ENCODE measurements at places on chromosomes 6 and 20.

GRCh38 chr20:43155366-43156100, 34.2 kb downstream of the PTPRT start:
- DNase-seq: no peak

- DNase-seq: no peak
These were observed 101.4 kb downstream of the SOBP start for GRCh38 chr6:107591346-107591745.

- no peak for DNase-seq
These were observed 104.4 kb downstream of the RNASET2 start for GRCh38 chr6:166851911-166852310.

- DNase-seq: no peak
These were observed 320.7 kb downstream of the CBLN4 start for GRCh38 chr20:55684578-55684977.

DNA sequence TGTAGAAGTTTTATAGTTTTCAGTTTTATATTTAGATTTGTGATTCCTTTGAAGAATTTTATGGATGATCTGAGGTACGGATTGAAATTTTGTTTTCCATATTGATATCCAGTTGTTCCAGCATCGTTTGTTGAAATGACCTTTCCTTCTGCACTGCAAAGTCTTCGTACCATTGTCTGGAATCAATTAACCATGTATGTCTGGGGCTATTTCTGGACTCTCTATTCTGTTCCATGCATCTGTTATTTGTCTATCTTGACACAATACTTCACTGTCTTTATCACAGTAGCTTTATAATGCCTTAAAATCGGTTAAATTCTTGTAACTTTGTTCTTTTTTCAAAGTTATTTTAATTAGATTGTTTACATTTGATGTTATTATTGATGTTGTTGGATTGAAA, 154.9 kb downstream of the FARS2 start:
- DNase-seq: no peak

- DNase-seq: no peak
These were observed 273.9 kb upstream of the TAB2 start for GRCh38 chr6:149043476-149044130.

GRCh38 chr6:33213166-33213988, 5.1 kb downstream of the RING1 start:
- DNase-seq: no peak

GRCh38 chr20:62721511-62722370, 13.1 kb downstream of the NTSR1 start:
- no peak for DNase-seq

DNA sequence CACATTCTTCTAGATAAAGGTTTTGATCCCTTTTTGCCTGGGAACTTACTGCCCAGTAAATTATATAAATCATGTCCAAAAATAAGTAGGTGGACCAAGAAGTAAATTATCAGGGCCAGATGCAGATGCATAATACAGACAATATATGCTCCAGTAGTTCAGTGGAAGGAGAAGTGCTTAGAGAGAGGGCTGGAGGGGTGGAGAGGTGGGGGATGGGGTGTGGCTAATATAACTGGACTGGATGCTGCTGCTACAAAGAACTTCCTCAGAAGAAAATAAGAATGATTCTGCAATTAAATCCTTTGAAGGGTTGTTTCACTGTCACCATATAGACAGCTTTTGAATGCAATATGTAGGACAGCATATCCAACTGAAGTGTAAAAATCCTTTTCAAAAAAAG, 14.8 kb upstream of the TFAP2D start:
- DNase-seq: no peak

DNA sequence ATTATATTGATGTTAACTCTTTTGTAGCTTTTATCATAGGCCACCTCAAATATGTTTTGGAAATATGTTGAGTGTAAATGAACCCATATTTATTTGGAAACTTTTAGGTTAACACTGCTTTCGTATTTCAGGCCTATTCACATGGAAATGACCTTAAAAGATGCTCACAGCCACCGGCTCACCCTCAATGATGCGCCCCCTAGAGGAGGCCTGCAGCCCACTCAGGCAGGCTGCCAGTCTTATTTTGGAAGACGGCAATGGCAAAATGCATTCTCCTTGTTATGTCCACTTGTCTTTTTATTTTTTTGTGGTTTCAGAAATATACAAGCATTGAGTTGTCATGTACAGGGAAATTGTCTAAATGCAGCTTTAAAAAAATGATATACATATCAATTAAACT, 869.7 kb downstream of the PHF3 start:
- no peak for DNase-seq

DNA sequence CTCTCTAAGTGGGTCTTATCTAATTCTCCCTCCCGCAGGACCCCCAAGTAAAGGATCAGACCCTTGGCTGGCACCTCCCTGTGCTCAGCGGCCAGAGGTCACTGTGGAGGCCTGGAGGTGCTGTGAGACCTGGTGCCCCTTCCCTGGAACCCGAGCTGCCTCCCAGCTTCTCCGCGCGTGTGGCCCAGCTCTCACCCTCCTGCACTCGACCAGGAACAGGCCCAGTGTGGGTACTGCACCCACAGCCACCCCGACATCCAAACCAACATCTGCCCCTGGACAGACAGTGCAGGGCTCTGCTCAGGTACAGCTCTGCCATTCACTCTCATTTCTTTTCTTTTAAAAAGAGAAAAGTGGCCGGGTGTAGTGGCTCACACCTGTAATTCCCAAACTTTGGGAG, 42.4 kb downstream of the TMEM242 start:
- no peak for DNase-seq

DNA sequence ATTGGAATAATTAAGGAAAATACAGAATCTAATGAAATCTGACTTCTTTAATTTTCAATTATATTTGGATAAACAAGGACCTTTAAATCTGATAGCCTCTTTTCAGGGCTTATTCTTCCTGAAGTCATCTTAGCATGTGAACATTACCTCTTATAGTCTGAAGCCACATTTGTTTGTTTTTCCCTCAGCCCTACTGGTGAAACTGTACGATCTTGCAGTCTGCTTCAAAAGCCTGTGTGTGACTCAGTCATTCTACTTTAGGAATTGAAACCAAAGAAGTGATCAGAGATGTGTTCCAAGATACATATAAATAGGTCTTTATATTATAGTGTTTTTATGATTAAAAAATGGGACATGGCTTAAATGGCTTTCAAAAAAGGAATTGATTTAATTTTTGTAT, 67.5 kb downstream of the MACROD2 start:
- no peak for DNase-seq

DNA sequence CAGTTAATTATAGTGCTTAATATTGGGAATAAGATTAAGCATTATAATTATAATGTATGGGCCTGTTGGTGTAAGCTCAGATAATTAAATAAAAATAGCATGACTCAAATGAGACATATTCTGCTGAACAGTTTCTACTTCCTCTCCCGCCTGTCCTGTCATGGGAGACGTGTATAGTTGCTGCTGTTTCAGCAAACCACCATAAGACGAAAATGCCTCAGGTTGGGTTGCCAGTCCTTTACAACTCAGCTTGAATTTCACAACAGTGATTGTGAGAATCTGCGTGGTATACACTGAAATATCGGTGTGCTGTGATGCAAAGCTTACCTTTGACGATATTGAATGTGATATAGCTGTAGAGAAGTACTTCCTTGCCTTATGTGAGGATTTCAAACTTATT, 99.5 kb downstream of the POPDC3 start:
- no peak for DNase-seq

DNA sequence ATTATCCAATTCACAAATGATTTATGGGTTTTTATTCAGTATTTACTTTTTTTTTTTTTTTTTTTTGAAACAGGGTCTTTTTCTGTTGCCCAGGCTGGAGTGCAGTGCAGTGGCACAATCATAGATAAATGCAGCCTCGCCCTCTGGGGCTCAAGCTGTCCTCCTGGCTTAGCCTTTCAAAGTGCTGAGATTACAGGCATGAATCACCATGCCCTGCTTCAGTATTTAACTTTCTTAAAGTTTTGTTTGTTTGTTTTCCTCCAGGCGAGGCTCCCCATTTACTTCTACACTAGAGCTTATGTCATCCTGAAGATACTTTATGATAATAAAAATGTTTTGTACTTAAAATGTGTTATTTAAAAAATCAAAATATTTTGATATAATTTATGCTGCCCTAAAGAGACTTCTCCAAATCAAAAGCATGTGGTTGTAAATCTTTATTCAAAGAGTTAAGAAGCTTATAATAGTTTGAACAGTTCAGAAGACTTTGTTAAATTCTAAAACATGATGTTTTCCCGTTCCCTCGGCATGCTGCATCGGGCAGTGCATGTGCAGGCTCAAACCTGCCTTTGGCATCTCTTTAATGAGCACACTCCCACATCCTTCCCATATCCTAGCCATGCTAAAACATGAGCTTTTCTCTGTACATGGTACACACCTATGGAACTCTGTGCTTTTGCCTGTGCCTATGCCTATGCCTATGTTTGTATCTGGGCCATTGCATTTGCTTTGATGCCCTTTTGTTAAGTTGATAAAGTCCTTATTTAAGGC, 11.0 kb downstream of the SMPDL3A start:
- DNase-seq: no peak

DNA sequence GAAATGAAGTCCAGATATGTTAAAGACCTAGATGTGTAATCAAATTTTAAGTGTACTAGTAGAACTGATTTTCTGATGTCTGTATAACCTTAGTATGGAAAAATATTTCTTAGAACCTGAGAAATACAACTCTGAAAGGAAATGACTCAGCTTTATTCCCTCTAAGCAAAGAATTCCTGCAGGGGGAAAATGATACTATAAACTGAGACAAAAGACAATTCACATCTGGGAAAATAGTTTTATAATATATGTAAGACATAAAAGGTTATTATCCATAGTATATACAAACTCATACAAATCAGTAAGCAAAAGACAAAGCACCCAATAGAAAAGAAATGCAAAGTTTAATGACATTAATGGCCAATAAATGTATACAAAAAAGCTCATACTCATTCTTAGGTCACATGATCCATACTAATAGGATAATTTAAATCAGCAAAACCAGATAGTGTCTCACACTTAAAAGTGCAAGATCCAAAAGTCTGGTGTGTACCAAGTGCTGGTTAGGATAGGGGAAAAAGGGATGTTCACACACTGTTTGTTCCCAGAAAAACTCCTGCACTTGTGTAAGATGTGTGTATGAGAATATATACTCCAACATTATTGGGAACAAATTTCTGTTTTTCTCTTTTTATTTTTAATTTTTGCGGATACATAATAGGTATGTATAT, 22.6 kb downstream of the RNF217 start:
- no peak for DNase-seq

- DNase-seq: no peak
These were observed 74.8 kb downstream of the TULP4 start for GRCh38 chr6:158387036-158387435.

DNA sequence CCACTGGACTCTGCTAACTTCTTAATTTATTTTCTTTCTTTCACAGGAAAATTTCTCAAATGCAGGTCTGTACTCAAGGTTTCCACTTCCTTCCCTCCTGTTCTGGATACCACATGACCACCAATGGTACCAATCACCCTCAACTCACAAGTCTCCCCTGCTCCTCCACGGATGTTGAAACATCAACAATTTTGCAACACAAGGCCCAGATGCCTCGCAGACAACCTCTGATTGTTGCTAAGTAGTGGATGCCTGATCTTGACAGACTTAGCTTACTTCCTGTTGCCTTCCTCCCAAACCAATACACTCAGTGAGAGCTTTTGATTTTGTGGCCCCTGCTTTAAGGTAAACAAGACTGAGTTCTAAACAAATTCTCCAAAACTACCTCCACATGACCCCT, 146.6 kb downstream of the FRK start:
- DNase-seq: no peak

- DNase-seq: no peak
These were observed 50.0 kb upstream of the SCGN start for GRCh38 chr6:25601800-25602673.

- DNase-seq: no peak
These were observed 98.4 kb downstream of the CDKAL1 start for GRCh38 chr6:20632696-20633095.

DNA sequence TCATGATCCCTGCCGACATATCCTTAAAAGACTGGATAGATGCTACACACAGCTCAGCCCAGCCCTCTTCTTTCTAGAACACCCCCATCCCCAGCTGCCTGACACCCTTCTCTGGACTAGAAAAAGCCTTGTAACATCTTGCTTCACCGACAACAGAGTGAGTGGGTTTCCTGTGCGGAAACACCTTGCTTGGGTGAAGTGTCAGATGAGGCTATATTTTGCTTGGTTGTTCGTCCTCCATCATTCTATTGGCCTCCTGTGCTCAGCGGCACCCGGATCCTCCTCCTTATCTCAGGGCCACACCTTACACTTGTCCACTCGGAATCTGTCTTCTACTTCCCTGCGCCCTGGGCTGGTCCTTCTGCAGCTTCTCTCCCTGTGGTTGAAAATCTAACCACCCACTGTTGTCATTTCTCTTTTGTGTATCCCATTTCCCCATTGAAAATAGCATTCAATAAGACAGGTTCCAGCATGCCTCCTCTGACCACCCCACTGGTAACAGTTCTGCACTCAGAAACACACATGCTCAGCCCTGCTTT, 101.3 kb upstream of the MLN start:
- peak; percentile 43 for DNase-seq

DNA sequence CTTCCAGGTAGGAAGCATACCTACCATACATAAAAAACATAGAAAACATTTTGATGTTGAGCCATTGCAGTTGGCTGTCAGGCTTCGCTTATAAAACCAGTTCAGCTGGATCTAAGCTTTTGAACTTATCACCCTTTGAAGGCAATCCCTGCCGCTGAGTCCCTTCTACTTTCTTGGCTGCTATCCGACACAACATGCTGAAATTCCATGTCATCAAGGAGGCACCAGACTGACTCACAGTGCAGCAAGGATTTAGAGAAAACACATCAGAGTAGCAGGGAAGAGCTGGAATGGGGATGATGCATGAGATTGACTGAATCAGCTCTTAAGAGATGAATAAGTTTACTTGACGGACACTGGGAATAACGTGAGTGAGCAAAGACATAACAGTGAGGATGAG, 135.0 kb upstream of the MAN1A1 start:
- DNase-seq: no peak

GRCh38 chr6:136608991-136609390, 58.8 kb upstream of the MAP7 start:
- DNase-seq: no peak

- no peak for DNase-seq
These were observed 37.2 kb downstream of the EDN1 start for GRCh38 chr6:12327391-12327790.

GRCh38 chr20:63132715-63133471, 83.0 kb downstream of the YTHDF1 start:
- no peak for DNase-seq

DNA sequence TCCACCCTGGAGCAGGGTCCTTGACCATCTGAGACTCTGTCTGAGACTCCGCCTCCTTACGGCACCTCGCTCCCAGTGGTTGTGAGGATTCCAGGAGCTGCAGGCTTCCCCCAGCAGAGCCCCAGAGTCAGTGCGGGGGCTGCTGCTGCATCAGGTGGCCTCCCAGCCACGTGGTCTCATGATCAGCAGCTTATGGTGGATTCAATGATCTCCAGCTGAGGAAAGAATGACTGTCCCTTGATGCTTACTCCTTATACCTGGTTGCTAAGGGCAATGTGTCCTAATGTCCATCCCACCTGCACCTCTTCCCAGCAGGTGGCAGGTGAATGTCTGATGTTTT, 40.0 kb downstream of the SLC22A1 start:
- DNase-seq: no peak

- DNase-seq: no peak
These were observed 35.2 kb downstream of the HMGCLL1 start for GRCh38 chr6:55543633-55544309.

Measured in stimulated activated CD8-positive, alpha-beta memory T cell treated with anti-CD3 and anti-CD28 coated beads, Interleukin-12 subunit alpha, Interleukin-12 subunit beta, amount 100 ng/mL, for 1 hour (primary cell).